ENCODE measurements at places on chromosomes 6 and 20.

GRCh38 chr6:11092668-11093375, 812 bp upstream of the SMIM13 start:
- DNase-seq, result no peak

DNA sequence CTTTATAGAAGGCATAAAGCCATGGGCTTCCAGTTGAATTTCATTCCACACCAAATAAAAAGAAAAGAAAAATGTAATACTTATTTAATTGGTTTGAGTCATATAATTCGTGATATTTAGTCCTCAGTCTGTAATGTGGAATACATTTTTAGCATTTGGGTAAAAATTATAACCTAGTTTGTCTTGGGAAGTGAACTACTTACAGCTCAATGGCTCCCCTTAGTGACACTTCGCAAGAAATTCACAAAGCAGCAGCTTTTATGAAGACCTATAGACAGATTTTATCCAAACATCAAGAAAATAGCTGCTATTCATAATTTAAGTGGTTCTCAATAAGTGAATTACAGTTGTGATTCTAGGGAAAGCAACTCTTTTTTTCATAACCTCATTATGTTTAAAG, 72.1 kb downstream of the RSPO3 start:
- DNase-seq, result no peak

DNA sequence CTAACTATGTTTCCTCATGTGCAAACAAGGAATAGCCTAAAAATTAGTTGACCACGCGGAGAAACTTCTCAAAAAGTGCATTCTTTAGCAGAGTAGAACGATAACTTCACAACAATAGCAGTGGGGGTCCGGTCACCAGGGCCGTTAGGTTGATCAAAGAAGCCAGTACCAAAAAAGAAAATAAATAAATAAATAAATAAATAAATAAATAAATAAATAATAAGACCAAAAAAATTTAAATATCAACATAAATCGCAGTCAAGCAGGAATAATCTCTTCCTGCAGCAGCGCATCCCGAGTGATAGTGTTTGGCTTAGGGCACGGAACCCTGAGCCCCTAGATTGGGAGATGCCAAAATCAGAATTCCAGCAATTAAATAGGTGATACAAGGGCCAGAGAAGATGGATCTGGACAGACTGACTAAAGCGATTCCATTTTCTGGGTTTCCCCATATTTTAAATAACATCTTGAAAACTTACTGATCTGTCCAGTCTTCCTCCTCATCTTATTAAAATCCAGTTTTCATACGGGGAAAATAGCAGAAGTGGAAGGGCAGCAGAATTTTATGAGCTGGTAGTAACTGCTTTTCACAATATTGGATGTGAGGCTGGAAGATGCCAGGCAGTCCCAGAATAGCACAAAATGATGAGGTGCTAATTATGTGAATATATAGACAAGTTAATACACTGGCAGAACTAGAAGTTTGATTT, 4.4 kb upstream of the OLIG3 start:
- no peak for DNase-seq

GRCh38 chr6:1963596-1963995, 281.8 kb downstream of the GMDS start:
- DNase-seq, result no peak

DNA sequence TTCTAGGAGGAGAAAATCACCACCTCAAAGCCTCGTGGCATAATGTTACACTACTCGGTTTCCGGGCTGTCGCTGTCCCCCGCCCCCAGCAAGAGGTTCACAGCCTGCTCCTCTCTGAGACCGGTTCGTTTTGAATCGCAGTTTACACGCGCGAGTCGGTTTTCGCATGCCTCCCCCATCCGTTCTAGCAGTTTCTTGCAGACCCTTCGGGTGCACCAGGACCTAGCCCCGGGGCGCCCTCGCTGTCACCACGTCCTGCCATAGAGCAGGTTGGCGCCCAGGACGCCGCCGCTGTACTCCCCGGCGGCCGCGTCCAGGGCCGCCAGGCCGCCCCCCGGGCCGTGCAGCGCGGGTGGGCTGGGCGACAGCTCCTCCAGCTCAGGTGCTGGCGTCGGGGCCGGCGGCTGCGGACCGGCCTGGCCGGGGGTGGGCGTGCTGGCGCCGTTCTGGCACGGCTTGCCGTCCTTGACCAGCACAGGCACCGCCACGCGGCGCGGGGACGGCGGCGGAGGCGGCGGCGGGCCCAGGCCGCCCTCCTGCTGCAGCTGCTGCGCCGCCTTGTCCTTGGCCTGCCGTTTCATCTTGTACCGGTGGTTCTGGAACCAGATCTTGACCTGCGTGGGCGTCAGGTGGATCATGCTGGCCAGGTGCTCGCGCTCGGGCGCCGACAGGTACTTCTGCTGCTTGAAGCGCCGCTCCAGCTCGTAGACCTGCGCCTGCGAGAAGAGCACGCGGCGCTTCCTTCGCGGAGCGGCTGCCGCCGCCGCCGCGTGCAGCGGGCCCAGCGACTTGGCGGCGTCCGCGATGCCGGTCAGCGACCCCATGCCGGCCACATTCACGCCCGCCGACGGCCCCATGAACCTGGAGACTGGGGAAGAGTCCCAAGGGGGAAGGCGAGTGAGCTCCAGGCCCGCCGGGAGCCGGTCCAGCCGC, 1.4 kb downstream of the NKX2-4 start:
- DNase-seq, result peak; percentile 75

DNA sequence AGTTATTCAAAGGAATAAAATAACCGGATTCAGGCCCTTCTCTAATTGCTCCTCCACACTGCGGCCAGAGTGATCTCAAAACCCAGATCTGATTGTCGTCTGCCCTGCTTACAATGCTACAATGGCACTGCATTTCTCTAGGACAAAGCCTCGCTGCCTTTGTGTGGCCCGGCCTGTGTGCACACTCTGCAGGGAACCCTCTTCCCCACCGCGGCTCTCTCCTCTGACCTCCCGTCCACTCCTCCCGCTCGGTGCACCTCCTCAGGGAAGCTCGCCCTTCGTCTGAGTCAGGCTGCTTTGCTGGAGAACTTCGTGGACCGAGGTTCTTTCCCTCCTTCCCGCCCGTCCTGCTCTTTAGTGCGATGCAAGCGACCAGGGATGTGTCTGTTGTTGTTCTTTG, 101.6 kb upstream of the SNX9 start:
- DNase-seq, result peak; percentile 42

GRCh38 chr20:32544260-32544722, 40.8 kb downstream of the NOL4L start:
- DNase-seq, result no peak
